GM12865 (cell line): ENCODE measurements at places on chromosomes 6 and 20.

DNA sequence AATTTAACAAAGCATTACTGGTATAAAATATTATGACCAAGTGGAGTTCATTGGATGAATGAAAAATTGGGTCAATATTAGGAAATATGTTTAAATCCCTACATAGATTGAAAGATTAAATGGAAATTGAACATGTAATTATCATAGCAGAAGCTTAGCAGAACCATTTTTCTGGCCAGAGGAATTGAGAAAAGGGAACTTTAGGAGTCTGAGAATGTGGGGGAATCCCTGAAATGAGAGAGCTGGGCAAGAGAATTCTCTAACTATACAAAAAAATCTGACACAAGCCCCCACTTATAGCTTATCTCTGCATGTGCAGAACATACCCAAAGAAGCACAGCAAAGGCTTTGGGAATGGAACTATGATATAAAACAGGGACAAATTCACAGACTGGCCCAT, 67.4 kb upstream of the ARHGAP18 start:
- DNase-seq = no peak

DNA sequence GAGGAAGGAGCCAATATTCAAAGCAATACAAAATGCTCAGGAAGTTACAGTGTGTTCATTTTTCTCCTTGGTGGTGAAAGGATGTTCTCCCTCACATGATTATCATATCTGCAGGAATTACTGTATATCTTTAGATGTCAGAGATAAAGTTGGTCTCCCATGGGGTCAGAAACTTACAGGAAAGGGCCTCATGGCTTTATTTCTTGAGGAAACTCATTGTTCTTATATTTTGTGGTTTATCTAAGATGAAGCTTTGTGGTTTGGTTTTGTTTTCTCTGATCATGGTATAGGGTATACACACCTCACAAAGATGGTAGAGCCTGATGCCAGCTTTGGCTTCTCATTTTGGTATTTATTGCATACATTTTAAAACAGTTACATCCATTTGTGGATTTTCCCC, 100.5 kb upstream of the STXBP5 start:
- DNase-seq = no peak

- no peak for DNase-seq
These were observed 24.9 kb upstream of the VEGFA start for GRCh38 chr6:43744931-43745727.

DNA sequence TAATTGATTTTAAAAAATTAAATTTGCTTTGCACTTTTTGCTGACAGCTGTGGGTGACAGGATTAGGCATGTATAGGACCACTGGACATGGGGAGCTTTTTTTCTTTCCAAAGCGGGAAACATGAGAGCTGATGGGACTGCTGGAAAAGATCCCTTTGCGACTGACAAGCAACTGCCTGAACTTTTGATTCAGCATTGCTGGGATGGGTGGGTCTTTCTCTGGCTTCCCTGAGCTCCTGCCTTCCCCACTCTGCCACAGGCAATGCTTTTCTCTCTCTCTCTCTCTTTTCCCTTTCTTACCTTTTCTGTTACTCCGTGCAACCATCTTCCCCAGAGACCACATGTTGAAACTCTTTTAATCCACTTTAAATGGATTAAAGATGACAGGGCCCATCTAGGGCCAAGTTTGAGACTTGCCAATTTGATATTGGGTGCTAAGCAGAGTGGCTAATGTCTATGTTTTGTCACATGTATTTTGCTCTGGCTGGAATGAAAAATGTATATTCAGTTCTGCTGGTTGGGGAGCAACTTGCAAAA, 33.5 kb upstream of the TPD52L1 start:
- no peak for DNase-seq

- DNase-seq = no peak
These were observed 84.3 kb upstream of the TAB2 start for GRCh38 chr6:149233056-149233715.

GRCh38 chr6:158452191-158452590, 107.7 kb upstream of the TMEM181 start:
- no peak for DNase-seq
